ENCODE measurements at places on chromosomes 13 and 19.

GRCh38 chr19:1610579-1610978, 5.3 kb upstream of the UQCR11 start:
- DNase-seq = no peak

DNA sequence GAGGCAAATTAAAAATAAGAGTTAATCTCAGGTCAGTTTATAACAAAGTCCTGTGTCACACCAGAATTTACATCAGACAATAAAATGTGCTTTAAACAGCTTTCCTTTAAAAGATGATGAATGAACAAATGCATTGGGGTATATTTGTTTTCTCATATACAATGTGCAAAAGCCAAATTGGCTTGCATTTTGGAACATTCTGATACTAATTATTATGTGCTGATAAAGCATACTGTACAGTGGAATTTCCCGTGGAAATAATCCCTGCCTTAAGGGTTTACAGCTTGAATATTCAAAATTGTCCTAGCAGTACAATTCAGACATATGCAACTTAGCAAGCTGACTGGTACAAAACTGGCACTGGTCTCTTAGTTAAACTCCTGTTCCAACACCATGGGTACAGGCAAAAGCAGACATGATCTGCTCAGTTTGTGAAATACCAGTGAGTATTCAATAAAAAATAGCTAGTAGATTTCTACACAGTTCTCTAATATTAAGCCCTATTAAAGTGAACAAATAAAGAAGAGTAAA, 373.4 kb downstream of the SLITRK1 start:
- DNase-seq = no peak

GRCh38 chr19:7492142-7492541, 3.3 kb upstream of the PEX11G start:
- DNase-seq = no peak

DNA sequence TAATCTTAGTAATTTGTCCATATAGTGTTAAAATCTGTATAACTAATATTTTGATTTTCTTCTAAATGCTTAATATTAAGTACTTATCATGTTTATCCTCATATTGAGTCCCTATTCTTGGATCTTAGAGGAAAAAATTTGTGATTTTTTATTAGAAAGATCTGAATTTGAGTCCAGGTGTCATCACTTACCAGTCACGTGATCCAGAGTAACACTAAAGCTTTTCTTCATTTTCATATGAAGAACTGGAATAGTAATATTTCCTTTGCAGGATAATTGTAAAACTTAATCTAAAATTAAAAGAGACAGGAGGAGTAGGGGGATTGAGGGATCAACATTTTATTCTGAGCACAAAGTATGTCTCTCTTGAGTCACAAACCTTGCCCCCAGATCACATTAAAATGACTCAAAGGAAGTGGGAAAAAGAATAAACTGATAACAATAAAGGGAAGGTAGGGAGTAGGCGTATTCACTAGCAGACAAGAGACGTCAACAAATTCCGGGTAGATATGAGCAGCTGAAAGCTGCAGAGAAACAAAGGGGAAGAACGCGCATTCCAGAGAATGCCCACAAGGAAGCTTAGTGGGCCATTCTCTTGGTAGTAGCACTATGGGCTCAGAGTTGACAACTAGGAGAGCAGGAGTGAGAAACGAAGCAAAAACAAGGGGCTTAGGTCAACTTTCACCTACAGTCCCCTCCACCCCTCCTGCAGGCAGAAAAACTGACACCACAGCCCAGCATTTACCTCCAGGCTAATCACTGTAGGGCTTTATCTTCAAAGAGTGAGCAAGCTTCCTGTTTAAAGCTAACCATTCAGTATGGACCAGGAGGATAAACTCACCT, 123.1 kb downstream of the SPRY2 start:
- DNase-seq = no peak

DNA sequence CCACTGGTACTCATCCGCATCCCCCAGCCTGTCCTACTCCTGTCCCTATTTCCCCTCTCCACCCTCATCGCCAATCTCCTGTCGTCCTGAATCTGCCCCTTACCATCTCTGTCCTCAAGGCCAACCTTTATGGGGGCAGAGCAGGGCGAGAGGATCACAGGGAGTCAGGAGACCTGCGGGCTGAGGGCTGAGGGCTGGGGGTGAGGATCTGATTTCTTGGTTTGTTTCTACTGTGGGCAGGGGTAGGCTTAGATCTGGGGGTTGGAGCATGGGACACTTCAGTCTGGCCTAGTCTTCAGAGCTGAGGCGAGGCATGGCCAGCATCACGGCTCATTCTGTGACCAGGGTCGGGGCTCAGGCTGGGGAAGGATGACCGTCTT, 16.5 kb upstream of the ERCC1 start:
- DNase-seq = no peak

- no peak for DNase-seq
Measured at GRCh38 chr19:42193706-42194105, 23.8 kb downstream of the DEDD2 start.

- no peak for DNase-seq
Measured at GRCh38 chr19:10420444-10421239, at the start of gene PDE4A. PDE4A (plus strand) TSS chr19:10420538; CDS start chr19:10420765, 227 bp downstream.

DNA sequence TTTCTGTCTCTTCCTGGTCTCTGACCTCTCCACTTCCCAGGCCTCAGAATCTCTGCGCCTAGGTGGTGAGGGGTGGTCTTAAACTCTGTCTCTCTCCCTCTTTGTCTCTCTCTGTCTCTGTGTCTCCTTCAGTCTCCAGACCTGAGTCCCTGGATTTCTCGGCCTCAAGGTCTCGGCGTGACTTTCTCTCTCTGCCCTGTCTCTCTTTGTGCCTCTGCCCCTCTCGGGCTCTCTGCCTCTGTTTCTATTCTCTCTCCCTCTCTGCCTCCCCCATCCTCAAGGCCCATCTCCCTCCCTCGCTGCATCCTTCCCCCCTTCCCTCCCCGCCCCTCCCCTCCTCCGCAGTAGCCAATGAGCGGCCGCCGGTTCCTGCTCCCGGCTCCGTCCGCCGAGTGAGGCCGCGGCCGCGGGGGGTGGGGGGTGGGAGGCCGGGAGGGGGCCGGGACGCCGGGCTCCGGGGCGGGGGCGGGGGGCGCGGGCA, at the start of gene CACNG7:
Gene CACNG7 (plus strand): TSS at position 344 of the 481 bp plus-strand sequence. CDS start 3,554 bp downstream, outside the sequence.
- no peak for DNase-seq

- DNase-seq = no peak
Measured at GRCh38 chr13:48403151-48403631, 9.7 kb downstream of the LPAR6 start.

- no peak for DNase-seq
Measured at GRCh38 chr19:330503-330902, 14.1 kb downstream of the MIER2 start.

- no peak for DNase-seq
Measured at GRCh38 chr19:39867133-39867532, 21.0 kb upstream of the FBL start.

DNA sequence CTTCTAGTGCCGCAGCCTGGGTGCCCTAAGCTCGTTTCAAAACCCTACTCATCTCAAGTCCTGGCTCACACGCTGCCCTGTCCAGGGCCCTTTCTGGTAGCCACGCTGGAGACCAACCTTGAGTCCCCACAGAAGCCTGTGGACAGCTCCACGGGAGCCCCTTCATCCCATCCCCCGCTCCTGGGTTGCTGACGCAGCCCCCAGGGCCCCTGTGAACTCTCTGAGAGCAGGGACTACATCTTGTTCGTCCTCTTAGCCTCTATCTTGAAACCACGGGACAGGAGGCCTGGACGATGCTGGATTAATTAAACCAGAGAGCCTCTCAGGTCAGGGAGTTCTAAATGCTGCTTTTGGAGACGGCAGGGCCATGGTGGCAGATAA, 7.4 kb downstream of the MLLT1 start:
- no peak for DNase-seq

GRCh38 chr19:45659096-45659729, 8.8 kb upstream of the GIPR start:
- no peak for DNase-seq

- DNase-seq = no peak
Measured at GRCh38 chr19:16462757-16463250, 9.0 kb downstream of the EPS15L1 start.

DNA sequence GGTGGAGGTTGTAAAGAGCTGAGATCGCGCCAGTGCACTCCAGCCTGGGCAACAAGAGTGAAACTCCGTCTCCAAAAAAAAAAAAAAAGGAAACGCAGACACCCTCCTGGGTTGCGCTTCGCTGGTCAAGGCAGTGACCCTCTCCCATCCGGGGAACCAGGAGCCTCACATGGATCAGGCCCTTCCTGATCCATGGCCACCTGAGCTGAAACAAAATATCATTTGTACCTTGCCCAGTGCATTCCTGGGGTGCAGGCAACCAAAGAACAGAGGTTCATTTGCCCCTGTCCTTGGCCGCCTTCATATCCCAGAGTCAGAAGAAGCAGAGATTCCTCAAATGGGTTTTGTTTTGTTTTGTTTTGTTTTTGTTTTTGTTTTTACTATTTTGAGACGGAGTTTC, 8.0 kb upstream of the LSM4 start:
- DNase-seq = no peak

GRCh38 chr19:39131255-39131755, 5.7 kb downstream of the PAK4 start:
- DNase-seq = no peak

DNA sequence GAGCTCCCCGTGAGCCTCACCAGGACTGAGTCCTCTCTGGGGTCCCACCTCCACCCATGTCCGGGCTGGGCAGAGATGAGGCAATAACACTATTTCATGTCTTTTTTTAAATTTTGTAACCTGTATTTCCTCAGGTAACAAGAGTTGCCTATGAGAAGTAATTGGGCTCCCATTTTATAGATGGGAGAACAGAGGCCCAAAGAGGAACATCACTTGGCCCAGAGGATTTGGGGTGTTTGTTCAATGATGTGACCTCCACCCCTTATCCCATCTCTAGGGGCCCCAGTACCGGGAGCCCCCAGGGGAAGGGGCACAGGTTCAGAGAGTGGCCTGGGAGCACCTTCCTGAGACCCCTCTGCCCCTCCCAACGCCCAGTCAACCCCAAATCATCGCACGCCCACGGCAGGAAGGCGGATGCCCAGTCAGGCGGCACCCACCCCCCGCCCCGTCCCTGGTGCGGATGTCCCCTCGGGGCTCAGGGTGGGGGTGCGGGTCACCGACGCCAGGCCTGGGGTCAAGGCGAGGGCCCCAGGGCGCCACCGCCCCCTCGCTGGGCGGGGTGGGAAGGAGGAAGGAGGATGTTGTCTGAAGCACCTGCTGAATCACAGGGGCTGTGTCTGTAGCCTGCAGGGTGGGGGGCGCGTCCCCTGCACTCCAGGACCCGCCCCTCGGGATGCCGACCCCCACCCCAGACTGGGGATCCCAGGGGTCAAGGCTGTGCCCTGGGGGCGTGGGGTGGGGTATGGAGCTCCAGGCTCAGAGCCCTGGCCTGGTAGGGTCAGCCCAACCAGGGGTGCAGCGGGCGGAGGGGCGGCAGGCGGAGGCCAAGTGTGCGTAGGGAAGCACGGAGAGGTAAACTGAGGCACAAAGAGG, 9.0 kb upstream of the CIRBP start:
- no peak for DNase-seq

DNA sequence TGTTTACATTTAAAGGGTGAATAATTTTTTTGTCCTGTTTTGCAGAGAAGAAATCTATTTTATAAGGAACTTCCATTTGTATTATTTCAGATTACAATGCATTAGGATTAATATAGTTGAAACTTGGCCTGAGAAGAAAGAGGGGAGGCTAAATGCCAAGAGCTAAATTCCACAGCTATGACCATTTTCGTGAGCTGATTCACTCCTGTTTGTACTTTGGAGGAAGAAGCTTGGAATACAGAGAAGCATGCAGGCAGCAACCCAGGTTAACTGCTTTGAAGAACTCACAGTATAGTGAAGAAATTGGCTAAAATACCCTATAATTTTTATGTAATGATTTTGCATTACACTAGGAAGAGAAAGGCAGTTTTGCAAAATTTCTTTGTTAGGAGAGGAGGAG, 309.4 kb upstream of the KLF12 start:
- DNase-seq = peak; percentile 67

- DNase-seq = no peak
Measured at GRCh38 chr13:26878438-26878837, 117.9 kb upstream of the GPR12 start.

GRCh38 chr13:73274147-73274546, 215.3 kb downstream of the KLF5 start:
- DNase-seq = no peak

GRCh38 chr19:38531515-38531914, 86.2 kb downstream of the MAP4K1 start:
- DNase-seq = no peak

- DNase-seq = no peak
Measured at GRCh38 chr13:46934749-46935148, 37.9 kb upstream of the HTR2A start.

GRCh38 chr13:98515818-98516465, 61.0 kb downstream of the STK24 start:
- DNase-seq = no peak

GRCh38 chr19:45568732-45569131, 15.9 kb downstream of the OPA3 start:
- peak; percentile 90 for DNase-seq

DNA sequence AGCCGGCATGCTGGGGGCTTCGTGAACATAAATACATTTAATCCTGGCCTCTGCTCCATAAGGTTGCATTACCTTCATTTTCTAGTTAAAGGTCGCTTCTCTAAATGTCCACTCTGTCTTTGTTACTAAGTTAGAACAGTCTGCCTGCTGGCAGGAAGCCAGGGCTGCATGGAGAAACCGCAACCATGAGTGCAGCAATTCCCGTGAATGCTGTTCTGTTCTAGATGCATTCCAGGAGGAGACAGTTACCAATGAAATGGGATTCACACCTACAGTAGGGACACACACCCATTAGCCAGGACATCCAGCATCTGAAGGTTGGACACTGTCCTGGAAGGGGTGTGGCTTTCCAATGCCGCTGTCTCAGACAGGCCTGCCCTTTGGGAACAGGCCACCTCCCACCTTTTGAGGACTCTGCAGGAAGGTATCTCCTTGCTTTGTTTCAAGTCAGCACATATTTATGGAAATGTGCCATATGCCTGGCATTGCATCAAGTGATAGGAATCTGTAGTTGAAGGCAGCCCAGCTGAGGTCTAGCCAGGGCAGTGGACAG, 129.7 kb downstream of the SLC7A1 start:
- peak; percentile 13 for DNase-seq

GRCh38 chr19:42121036-42121621, 11.1 kb downstream of the POU2F2 start:
- DNase-seq = no peak

GRCh38 chr13:51495316-51495715, 42.5 kb upstream of the INTS6 start:
- DNase-seq = no peak

GRCh38 chr19:7871437-7872305, 2.5 kb downstream of the PRR36 start:
- DNase-seq = peak; percentile 77

DNA sequence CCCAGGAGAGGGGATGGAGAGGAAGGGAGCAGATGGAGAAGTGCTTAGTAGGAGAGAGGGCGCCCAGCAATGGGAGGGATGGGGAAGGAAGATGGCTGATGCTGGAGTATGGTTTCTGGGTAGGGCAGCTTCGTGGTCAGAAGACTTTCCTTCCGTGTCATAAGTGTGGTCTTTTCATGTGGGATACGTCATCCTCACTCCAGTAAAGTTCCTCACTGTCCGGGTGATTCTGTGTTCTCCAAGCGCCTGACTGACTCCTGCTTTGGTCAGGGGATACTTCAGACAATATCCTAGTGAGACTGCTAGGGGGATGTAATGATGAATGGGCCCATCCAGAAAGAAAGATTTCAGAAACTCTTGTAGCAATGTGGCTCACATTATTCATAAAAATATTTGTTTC, 3.9 kb upstream of the OR10H3 start:
- no peak for DNase-seq
